ENCODE measurements at places on chromosomes 2 and 18.

GRCh38 chr2:234368861-234369261, 128.0 kb downstream of the ARL4C start:
- DNase-seq = peak; percentile 43

- DNase-seq = no peak
Measured at GRCh38 chr2:195721042-195721441, 64.0 kb downstream of the SLC39A10 start.

DNA sequence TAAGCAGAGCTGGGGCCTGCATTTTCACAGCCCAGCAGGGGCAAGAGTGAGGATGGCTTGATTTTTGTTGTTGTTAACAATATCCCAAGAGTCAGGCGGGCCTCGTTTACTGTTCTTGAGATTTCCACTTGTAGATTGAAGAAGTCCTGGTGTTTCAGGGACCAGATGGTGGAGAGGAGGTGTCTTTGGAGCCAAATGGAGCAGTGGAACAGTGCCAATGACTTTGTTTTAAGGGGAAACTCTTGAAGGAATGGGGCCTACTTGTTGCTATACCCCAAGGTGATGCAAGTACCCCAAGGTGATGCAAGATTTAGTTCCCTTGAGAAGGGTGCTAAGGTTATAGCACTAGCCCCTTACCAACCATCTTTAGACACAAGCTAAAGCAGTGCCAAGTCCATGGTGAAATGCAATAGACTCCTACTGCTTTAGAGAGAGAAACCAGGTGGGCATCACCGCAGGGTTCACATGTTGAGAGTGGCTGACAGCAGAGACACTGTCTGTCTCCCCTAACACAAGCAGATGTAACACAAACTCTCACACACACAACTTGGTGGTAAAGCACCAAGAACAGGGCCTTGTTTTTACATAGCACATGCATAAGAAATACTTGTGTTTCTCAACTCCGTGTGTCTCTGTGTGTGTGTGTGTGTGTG, 44.0 kb downstream of the HK2 start:
- DNase-seq = no peak

DNA sequence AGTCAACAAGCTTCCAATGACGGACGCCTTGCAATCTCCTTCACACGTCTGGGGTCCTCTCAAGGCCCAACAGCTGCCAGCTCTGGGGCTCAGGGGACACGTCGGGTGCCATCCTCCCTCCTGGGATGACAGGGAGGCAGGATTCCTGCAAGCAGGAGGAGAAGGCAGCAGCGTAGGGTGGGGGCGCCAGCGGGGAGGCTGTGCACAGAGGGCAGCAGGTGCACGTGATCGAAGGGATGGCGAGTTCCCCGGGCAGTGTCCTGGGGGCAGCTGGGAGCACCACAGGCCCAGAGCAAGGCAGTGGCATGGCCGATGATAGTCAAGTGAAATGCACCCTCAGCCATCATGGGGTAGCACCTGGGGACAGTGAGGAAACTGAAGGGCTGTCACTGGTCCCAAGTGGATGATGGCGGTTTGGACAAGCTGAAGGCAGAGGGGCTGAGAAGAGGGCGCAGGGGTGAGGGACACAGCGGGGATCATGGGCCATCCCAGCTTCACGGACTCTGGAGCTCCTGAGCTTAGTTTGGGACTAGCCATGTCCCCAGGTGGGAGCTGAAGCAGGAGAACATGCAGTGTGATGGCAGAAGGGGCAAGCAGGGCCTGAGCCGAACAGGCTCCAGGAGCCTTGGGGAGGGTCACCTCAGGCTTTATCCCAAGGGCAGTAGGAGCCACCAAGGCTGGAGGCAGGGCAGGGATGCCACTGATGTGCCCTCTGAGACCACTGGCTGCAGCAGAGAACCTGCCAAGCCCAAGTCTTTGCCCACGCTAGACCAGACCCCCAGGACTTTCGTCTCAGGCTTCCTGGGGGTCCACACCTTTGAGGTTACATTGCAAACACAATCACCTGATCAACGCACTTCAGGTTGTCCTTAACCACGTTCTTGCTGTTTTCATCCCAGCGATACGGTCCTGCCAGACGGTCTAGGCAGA, 16.3 kb upstream of the SNED1 start:
- DNase-seq = no peak

DNA sequence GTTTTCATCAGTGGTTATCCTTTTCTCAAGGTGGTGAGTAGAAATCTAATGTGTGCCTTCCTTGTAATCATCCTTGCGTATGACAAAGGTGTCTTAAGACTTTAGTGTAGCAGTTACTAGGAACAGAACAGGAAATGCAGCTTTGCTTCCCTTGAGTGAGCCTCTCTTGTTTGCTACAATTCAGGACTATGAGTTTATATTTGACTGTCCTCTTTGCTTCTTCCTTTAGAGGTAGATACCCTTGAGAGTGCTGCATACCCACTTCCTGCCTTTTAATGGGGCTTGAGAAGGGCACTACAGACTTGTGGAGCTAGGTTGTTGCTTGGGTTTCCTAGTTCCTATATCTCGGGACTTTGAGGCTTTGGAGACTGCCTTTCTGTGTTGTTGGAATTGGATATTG, 3.8 kb downstream of the KCNJ13 start:
- DNase-seq = no peak

DNA sequence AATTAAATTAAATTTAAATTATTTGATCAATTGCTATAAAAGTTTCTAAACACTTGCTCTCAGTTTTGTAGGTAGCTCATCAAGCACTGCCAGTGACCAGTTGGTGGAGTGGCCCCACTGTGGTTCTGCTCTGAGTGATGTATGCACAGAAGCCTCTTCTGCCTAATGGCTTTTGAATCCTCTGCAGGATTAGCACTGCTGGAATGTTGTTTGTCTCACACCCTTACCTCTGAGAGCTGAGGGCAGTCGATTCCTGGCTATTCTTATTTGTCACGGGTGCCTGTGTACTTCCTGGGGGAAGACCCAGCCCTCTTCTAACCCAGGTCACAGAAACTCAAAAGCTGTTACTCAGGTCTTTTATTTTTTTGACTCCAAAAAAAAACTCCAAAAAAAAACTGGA, 9.5 kb downstream of the CAPN14 start:
- no peak for DNase-seq

GRCh38 chr18:31371989-31372388, 4.6 kb upstream of the DSG4 start:
- no peak for DNase-seq

Data from stimulated activated CD4-positive, alpha-beta T cell treated with anti-CD3 and anti-CD28 coated beads, Interleukin-2, amount 100 ng/mL, for 24 hours (primary cell).